ENCODE measurements at places on chromosomes 7 and 10. TPM values are rescaled to one million over a fixed set of nuclear protein-coding genes. Genes with fewer than 3 reads are reported as not detected.
A peak's percentile ranks its signal among the peaks of the same experiment; 100 is the strongest.

Gene C10orf62
- 1.1 TPM for total RNA-seq

GRCh38 chr10:11017000-11017569, 587 bp upstream of the CELF2 start:
- H3K4me3 ChIP-seq, result peak overlapping the region; percentile 79
- no peak for DNase-seq
- peak overlapping the region; percentile 93 for H3K27ac ChIP-seq
- H3K27me3 ChIP-seq, result no peaks in the 10 kb centered on the region

GRCh38 chr7:115009139-115009538, 87.2 kb downstream of the MDFIC start:
- peaks cover 29% of the 10 kb centered on the region for H3K4me1 ChIP-seq
- H3K27ac ChIP-seq, result peak overlapping the region; percentile 34
- H3K4me3 ChIP-seq, result no peak overlapping the region
- DNase-seq, result no peak

- H3K27me3 ChIP-seq, result no peaks in the 10 kb centered on the region
- peaks cover 50% of the 10 kb centered on the region for H3K4me1 ChIP-seq
- H3K36me3 ChIP-seq, result peaks cover 16% of the 10 kb centered on the region
- DNase-seq, result no peak
- H3K4me3 ChIP-seq, result peak overlapping the region; percentile 86
Measured at GRCh38 chr10:70379581-70380176, 2.7 kb downstream of the LRRC20 start.

DNA sequence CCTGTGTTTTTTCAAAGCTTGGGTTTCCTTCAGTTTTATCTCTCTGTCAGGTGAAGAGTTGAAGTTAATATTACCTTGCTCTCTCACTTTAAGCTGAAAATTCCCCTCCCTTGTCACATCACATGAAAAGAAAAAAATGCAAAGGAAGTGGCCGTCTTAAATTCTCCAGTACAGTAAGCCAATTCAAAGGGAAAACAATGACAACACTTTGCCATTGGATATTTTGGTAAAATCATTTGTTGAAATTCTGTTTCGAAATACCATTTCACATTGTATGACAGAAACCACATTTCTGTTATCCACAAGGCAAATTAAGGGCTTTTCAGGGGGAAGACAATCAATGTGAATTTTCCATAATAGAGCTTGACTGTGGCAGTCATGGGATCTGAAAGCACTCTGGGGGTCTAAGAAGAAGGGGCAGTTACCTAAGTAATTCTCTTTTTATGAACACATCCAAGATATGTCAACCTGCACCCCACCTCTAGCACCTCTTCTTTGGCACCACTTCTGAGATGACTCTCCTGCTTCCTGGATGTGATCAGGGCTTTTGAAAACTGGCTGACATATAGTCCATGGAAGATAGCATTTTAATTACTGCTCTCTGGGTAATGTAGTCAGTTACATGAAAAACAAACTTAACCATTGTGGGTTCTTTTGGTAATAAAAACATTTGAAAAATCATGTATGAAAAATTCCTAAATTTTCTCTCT, 63.8 kb downstream of the ENTPD1 start:
- DNase-seq, result no peak
- H3K27ac ChIP-seq, result no peak overlapping the region
- no peaks in the 10 kb centered on the region for H3K27me3 ChIP-seq
- H3K4me3 ChIP-seq, result no peak overlapping the region
- H3K36me3 ChIP-seq, result no peaks in the 10 kb centered on the region
- no peaks in the 10 kb centered on the region for H3K4me1 ChIP-seq

- H3K27ac ChIP-seq, result peak overlapping the region; percentile 56
- H3K36me3 ChIP-seq, result no peaks in the 10 kb centered on the region
- no peaks in the 10 kb centered on the region for H3K27me3 ChIP-seq
- peaks cover 21% of the 10 kb centered on the region for H3K4me1 ChIP-seq
Measured at GRCh38 chr7:75937958-75938786, 23.2 kb downstream of the POR start.

DNA sequence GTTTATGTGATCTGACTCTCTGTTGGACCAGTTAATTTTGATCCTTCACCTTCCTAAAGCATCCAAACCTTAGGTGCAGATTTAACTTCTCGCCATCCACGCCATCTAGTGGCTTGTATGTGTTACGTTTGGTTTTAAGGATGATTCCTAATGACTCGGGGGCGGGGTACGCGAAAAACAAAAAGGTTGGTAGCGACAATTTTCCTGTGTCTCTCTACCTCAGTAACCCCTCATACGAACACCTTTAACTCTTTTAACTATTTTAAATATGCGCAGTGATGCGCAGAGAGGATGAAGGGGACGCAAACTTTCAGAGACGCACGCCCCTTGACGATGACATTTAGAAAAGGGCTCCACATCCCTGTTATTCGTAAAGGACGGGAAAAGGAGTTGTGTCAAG, 714 bp upstream of the KCND2 start:
- no peaks in the 10 kb centered on the region for H3K4me1 ChIP-seq
- DNase-seq, result no peak
- H3K36me3 ChIP-seq, result no peaks in the 10 kb centered on the region
- peak overlapping the region; percentile 66 for H3K4me3 ChIP-seq

DNA sequence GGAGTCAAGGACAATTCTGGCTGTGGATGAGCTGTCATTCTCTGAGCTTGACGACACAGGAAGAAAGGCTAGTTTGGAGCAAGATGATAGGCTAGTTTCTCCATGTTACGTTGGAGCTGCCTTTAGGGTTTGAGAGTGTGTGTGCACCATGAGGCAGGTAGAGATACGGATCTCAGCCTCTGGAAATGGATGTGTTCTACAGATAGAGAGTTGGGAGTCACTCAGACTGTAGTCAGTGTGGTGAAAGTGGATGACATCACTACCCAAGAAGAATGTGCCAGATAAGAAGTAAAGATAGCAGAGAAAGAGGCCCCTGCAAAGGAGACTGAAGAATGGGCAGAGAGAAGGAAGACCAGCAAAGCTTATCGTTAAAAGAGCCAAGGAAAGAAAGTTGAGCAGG, 42.4 kb downstream of the PNLIPRP3 start:
- no peaks in the 10 kb centered on the region for H3K36me3 ChIP-seq
- no peak for DNase-seq
- no peak overlapping the region for H3K27ac ChIP-seq
- no peaks in the 10 kb centered on the region for H3K4me1 ChIP-seq
- no peaks in the 10 kb centered on the region for H3K27me3 ChIP-seq

DNA sequence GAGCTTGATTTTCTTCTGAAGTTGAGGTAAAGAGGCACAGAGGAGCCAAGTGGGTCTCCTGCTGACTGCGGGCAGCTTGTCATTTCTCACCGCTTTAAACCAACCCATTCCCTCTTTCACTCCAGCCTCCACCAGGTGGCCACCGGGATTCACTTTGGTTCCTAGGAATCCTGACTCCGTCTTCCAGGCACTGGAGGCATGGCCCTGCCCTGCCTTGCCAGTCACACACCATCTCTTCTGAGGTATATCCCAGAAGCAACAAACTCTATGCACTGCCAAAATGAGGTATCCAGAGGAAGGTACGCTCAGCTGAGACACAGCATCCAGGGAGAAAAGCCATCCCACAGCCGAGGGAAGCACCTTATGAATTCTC, 280.8 kb downstream of the TNS3 start:
- H3K36me3 ChIP-seq, result peaks cover 62% of the 10 kb centered on the region
- H3K27me3 ChIP-seq, result no peaks in the 10 kb centered on the region
- H3K27ac ChIP-seq, result no peak overlapping the region

GRCh38 chr10:24571870-24572450, 151.7 kb downstream of the ARHGAP21 start:
- no peak for DNase-seq
- H3K27ac ChIP-seq, result no peak overlapping the region
- no peak overlapping the region for H3K4me3 ChIP-seq
- no peaks in the 10 kb centered on the region for H3K36me3 ChIP-seq
- H3K27me3 ChIP-seq, result no peaks in the 10 kb centered on the region
- no peaks in the 10 kb centered on the region for H3K4me1 ChIP-seq

Gene FAM13C
- 13.5 TPM for total RNA-seq

Gene LAMB4
- not detected for total RNA-seq

All from psoas muscle (tissue), 8 donors.